ENCODE measurements at places on chromosomes 6 and 20. TPM values are rescaled to one million over a fixed set of nuclear protein-coding genes. Genes with fewer than 3 reads are reported as not detected.

DNA sequence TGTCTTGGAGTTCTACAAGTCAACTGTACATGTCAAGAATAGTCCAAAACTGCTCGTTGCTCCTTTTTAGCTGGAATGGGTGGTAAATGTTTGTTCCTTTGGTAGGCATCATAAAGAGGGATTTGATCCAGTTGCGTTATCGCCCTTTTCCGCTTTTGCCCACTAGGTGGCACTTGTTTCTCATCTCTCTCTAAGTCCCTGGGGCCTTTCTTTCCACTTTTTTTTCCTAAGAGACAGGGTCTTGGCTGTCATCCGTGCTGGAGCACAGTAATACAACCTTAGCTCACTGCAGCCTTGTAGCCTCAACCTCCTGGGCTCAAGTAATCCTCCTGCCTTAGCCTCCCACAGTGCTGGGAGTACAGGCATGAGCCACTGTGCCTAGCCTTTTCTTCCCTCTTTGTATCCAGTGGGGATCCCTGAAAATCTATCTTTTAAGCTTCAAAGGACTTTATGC is 20.7 kb downstream of the GTPBP2 start:
- peak; percentile 56 for DNase-seq

TMEM151B gene
- polyA plus RNA-seq, result 0.37 TPM

SEMG1 gene
- polyA plus RNA-seq, result not detected

DNA sequence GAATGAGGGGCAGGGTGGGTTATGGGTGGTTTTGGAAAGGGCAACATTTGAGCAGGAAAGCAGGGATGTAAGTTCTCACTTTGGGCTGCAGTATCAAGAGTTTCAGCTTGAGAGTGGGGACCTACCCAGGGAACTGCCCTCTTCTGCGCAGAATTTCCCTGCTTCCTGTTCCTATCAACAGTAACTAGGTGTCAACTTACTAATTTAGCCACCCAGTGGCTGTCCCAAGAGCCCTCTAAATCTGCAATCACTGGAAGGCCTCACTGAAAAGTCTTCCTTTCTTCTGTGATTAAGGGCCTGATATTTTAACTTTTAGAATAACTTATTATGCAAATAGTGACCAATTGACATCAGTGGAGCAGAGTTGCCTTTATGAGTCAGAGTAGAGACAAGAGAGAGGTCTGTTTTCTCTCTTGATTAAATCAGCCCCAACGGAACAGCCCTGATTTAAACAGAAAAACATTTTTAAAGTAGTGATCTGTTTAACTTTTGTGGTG is 118.2 kb upstream of the RIPOR2 start:
- DNase-seq, result no peak

DNA sequence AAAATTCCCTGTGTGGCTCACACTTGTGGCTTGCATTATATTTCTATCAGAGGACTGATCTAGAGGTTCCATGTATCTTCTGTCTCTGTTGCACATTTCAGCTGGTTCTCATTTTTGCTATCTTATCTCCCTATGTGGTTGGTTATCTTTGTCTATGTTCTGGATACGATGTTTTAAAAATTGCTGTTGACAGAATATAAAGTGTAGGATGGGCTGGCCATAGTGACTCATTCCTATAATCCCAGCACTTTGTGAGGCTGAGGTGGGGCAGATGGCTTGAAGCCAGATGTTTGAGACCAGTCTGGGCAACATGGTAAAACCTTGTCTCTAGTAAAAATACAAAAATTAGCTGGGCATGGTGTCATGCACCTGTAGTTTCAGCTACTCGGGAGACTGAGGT is 9.9 kb upstream of the ULBP3 start:
- DNase-seq, result no peak

DNA sequence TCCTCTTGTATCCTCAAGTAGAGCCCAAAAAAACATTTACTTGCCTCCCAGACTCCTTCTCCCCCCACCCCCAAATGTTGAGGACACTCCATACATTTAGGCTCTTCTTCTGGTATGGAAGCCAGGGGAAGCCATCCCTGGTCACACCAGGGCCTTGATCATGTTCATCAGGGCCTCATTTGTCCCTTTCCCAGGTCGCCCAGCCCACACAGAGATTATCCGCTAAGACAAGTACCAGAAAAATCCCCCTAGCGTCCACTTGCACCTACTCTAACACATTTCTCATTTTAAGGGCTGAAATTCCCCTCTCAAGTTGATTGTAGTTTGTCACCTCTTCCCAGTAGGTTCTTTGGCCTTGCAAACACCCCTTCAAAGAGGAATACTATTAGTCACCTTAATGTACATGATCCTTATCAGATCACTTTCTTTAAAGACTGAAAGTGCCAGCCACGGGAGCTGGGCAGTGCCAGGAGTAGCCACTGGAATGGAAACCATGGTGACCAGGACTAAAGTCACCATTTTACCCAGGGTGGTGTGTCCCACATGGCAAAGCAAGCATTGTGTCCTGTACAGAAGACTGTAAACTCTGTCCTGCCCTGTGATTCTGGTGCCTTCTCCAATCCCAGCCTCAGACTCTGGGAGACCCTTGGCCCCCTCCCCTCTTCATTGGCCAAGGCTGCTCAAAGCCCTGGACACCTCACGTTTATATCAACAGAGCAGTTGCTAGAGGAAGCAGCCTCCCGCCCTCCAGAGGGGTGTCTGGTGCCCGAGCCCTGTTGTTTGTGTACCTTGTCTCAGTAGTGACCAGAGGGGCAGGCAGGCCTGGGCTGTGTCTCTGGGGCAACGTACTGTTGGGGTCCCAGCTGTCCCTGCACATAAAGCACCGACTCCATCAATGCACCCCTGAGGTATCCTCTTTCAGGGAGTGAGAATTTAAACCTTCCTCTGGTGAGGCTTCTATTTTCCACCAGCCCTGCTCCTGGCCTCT is 5.0 kb upstream of the APOBEC2 start:
- DNase-seq, result no peak

DNA sequence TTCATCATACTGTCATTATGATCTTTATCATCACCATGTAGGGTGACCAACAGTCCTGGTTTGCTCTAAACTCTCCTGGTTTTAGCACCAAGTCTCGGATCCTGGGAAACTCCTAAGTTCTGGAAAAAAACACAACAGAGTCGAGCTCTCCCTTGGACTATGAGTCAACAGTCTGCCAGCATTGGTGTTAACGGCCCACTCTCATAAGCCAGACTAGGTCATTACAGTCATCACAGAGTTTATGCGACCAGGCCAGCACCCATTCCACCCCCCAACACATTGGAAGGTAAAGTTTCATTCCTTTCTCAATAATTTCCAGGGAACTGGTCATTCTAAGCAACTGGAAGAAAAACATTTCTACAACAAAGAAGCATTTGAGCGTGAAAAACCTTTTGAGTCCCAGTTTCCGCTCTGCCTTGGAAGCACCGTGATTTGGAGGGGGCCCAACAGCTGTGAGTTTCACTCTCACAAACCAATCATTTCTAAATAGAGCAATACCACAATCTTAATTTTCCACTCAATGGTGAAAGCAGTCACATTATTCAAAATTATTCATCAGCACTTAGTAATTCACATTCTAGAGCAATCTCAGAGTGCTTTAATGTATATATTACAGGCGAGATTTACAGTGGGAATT is 445.0 kb downstream of the CDH26 start:
- peak; percentile 69 for DNase-seq

GRCh38 chr20:24809606-24810005 is 139.5 kb upstream of the CST7 start:
- no peak for DNase-seq

DNA sequence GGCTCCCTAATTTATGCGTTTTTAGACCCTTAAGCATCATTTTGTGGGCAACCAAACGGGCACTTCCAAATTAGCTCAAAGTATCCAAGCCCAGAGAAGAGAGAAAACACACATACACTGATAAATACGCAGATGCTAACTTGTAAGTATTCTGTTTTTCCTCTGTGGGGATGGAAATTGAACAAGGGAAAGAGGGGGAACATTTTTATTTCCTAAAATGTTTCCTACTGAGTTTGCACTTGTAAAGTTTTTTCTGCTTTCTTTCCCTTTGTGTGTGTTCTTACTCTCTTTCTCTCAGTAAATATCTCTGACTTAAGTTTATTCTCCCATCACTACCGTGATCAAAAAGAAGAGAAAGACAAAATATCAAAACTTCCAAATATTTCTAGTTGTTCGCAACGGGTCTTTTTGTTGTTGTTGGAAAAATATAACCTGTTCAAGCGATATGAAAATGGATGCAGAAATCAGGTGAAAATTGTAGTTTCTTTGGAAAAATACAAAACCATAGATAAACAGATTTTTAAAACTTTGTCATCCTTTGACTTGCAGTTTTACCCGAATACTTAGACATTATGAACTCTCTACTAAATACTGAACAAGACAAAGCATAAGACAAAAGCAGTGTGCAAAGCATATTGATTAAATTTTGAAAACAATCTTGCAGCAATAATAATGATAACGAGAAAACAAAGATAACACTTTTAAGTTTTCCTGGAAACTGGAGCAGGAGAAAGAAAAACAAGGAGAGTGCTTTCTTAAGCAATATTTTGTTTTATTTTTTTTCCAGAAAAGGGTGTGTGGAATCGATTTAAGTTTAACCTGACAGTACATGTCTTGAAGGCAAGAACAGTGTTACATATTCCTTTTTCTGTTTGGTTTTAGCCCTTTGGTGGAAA is 1.0 kb upstream of the NKX2-4 start:
- DNase-seq, result no peak

- DNase-seq, result peak; percentile 24
These were observed 59.0 kb upstream of the EEF1A1 start for GRCh38 chr6:73579851-73580246.

MUC21 gene
- not detected for polyA plus RNA-seq

GRCh38 chr20:58313396-58313795 is 3.9 kb downstream of the RAB22A start:
- DNase-seq, result no peak

ATRN gene
- 23.4 TPM for polyA plus RNA-seq

- DNase-seq, result no peak
These were observed 52.9 kb downstream of the ATP9A start for GRCh38 chr20:51715163-51715855.

- no peak for DNase-seq
These were observed 317.1 kb downstream of the PLCB1 start for GRCh38 chr20:8449123-8449522.

DNA sequence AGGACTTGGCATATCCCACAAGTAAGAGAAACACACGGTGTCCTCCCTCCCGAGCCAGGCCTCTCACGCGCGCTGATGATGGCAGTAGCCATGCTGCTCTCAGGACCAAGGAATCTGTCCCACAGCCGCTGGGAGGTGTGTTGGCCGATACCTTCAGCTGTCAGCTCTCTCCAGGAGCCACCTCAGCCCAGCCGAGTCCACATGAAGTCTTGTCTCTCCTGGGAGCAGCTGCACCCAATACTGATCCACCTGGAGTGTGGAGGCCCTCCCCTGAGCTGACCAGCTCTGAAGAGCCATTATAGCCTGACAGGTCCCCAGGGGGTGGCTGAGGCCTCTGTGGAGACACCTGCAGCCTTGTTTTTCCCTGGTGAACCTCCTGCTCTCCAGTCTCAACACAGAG is 23.8 kb upstream of the NXT1 start:
- no peak for DNase-seq

- peak; percentile 77 for DNase-seq
These were observed 651 bp upstream of the TAPBP start for GRCh38 chr6:33314515-33314942.

GRCh38 chr20:38875175-38875993 is 50.8 kb upstream of the FAM83D start:
- DNase-seq, result no peak

Data from hindlimb muscle (tissue), 1 donor.